Ascending aorta (tissue), 2 donors: ENCODE measurements at places on chromosomes 6 and 20.

DNA sequence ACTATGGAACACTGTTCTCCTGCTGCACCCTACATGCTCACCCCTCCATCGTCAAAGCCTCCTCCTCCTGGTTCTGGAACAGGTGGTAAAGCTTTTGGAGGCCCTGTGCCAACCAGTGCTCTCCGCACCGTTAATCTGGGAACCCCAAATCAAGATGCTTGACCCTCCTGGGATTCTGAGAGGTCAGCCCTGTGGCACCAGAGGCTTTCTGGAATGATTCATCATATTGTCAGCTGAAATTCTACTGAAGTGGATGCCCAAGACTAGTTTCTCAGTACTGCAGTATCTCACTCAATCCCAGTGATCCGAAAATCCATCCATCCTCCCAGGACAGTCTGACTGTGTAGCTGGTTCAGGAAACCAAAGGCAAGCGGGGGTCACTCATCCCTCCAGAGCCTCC is 92.7 kb downstream of the TRERF1 start:
- no peak for DNase-seq

- DNase-seq, result peak; percentile 66
These were observed 78.1 kb downstream of the PRDM1 start for GRCh38 chr6:106163966-106164877.

DNA sequence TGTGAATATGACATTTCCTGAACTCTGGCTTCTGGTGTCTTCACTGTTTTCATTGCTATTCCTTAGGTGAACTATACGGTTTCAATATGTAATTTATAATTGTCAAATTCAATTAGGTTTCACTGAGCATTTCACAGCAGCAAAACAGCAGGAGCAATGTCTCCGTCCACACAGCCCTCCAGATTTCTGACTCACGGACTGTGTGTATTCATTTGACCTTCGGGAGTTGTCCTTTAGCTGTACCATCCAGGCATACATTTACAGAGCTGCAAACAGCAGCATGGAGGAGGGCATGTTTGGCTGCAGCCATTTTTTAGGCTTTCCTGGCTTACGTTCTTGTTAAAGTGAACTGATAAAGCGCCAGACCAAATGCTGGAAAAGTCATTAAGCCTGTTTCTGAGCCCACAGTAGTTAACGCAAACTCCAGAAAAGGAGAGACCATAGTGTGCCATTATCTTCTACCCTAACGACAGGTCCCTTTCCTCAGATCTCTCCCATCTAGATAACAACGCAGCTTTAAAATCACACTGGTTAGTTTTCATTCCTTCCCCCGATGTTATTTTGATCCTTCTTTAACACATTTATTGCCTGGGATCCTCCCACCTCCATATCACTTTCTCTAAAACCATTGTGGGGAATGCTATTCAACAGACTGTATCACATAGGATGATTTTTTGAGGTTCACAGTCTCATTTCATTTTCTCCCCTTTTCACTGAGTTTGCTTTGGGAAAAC is 18.3 kb downstream of the FOXC1 start:
- DNase-seq, result no peak

DNA sequence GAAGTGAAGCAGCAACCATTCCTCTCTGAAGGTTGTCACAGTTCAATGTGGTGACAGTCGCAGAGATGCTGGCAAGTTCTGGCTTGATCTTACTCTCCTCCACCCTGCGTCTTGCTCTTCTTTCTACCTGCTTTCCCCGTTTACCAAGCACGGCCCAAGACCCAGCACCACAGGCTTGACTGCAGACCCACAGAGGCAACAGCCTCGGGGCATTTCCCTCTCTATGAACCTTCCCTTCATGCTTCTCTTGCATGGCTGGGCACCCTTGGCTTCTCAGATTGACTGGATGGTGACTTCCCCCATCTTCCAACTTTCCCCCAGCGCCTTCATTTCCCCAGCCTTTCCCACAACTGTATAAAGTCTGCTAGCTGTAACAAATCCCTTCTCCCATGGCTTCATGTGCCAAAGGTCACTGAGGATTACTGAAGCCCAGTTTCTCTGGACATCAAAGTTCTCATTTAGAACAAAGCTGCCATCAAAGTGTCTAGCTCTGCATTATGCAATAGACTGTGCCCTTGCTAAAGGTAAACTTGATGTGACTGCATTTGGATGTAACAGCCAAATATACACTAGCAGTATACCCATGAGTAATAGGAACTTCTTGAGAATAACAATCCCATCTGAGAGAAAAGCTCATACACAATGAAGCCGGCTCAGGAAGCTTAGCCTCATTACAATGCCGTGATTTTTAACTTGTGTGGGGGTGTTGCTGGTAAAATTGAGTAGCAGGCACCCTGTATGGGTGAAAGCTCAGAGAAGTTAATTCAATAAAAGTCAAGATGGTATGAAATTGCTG is 723.1 kb upstream of the FLRT3 start:
- DNase-seq, result no peak

- DNase-seq, result no peak
These were observed 60.9 kb downstream of the EPB41L2 start for GRCh38 chr6:131001945-131002660.

- DNase-seq, result no peak
These were observed 28.6 kb upstream of the CDYL start for GRCh38 chr6:4747588-4747987.

GRCh38 chr6:155141002-155141401 is 122.8 kb upstream of the CLDN20 start:
- no peak for DNase-seq

DNA sequence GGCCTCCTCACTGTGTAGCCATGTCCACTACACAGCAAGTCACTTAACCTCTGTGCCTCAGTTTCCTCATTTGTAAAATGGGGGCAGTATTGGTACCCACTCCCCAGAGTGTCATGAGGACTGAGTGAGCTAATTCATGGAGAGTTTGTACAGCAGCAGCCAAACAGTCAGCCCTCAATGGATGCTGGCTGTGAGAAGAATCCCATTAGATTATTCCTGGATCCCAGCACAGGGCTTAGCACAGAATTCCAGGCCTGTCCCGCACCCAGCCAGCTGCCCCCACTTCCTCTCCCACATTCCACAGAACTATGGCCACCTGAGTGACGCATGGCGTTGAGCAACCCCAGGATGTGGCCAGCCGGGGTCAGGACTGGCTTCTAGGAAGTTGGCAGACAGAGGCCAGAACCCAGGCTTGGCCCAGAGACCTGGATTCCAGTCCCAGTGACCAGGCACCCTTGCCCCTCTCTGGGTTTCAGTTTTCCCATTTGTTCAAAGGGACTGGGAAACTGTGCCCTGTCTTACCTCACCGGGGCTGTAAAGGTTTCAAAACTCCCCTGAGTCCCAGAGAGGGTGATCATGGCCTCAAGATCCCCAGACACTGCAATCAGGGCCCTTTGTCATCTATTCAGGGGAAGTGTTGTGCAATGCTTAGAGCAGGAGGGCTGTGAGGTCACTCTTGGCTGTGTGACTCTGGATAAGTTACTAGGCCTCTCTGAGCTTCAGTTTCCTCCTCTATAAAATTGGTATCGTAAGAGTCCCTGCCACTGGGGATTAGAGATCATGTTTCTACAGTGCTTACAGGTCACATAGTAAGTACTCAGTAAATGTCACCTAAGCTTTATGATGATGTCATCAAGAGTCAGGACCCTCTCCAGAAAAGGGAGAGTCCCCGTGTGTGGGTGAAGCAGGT is 3.0 kb upstream of the TGM2 start:
- peak; percentile 98 for DNase-seq

DNA sequence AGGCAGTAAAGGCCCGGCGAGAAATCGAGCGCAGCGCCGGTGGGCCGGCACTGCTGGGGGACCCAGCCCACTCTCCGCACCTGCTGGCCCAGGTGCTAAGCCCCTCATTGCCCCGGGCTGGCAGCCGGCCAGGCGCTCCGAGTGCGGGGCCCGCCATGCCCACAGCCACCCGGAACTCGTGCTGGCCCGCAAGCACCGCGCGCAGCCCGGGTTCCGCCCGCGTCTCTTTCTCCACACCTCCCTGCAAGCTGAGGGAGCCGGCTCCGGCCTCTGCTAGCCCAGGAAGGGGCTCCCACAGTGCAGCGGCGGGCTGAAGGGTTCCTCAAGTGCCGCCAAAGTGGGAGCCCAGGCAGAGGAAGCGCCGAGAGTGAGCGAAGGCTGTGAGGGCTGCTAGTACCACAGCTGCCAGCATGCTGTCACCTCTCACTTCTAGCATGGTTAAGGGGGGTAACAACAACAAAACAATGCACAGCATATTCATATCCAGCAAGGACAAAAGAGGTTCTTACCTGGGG is 11.3 kb upstream of the GMPR start:
- no peak for DNase-seq

- DNase-seq, result no peak
These were observed 16.5 kb upstream of the SH3BGRL2 start for GRCh38 chr6:79614326-79615305.

- no peak for DNase-seq
These were observed 339.0 kb downstream of the SYNE1 start for GRCh38 chr6:152298055-152298647.

DNA sequence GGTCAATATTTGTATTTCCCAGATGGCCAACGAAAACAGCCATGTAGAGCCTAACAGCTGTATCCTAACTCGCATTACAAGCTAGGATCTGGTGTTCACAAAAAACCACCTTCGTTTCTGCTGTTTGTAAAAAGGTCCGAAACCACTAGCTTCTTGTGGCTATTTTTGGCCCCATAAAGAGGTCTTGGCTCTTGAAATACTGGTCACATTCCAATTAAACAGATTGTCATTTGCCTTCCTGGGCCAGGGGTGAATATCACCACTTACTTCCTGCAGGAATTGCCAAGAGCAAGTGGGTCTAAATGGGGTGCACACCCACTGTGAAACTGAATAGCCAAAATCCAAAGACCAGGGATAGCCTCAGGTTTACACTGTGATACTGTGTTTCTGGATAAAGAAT is 48.2 kb downstream of the TSHZ2 start:
- no peak for DNase-seq

DNA sequence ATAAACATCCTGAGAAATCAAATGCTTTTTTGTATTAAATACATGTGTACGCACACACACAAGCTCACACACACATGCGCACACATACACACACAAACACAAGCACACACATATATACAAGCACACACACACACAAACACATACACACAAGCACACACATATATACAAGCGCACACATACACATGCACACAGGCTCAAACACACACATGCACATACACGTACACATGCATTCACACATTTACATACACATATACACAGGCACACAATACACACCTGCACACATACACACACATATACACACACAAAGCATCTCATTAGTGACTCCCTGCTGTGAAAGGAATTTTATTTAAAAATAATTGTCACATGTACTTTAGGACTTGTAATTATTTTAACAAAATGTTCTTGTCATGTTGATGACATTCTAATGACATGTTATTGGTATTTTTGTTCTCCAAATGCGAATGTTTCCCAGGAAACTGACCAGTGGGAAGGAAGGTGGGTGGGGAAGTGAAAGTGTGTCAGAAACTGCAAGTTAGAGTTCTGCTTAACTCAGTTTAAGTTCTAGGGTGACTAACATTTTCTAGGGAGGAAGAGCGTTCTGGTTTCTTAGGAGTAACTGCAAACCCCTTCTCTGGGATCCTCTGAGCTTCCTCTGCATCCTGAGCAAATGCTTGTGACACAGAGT is 113.9 kb upstream of the ZNF217 start:
- DNase-seq, result no peak

DNA sequence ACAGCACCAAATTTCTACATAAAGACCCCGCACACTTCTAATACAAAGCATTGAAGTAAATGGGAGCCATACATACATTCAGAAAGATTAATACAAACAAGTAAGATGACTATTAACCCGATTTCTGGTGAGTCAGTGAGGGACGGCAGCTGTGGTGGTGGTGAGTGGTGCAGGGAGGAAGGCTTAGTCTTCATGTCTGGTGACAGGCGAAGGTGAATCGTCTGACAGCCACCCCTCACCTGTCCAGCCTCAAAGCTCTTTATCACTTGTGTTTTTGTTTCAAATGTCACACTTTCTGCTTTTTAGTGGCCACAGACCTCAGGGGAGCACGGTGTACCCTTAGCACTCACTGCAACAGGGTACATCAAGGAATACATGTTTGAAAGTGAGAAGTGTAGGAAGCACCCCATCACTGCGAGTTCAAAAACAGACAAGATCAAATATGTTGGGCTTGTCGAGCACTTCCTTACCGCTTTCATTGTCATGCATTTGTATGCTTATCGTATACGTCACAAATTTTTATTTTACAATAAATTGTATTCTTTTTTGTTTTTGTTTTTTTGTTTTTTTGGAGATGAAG is 63.5 kb downstream of the IRF4 start:
- no peak for DNase-seq

- DNase-seq, result no peak
These were observed 480.0 kb upstream of the JARID2 start for GRCh38 chr6:14765721-14766390.

DNA sequence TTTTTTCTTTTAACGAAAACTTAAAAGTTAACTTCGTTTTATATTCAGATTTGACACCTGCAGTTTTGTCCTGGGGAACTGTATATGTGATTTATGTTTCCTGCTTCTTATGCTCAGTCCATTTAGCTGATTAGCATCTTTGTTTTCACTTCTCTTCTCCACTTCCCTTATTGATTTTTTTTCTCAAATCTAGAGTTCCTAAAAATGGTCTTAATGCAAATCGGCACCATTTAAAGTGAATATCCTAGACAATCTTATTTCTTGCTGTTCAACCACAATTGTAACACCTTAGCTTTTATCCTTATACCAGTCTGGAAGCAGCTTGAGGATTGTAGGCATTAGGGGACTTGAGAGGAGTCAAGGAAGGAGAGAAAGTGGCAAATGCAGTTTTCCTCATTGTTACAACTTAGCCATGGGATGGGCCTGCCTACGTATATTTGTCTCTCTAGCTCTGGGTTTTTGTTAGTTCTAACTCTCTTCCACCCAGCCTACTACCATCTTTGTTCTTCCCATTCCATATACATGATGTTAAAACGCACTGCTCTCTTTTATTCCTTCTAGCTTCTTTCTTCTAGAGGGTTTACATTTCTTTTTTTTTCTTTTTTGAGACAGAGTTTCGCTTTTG is 8.5 kb downstream of the QRSL1 start:
- no peak for DNase-seq

GRCh38 chr6:142631517-142632385 is 313.2 kb downstream of the HIVEP2 start:
- DNase-seq, result no peak

DNA sequence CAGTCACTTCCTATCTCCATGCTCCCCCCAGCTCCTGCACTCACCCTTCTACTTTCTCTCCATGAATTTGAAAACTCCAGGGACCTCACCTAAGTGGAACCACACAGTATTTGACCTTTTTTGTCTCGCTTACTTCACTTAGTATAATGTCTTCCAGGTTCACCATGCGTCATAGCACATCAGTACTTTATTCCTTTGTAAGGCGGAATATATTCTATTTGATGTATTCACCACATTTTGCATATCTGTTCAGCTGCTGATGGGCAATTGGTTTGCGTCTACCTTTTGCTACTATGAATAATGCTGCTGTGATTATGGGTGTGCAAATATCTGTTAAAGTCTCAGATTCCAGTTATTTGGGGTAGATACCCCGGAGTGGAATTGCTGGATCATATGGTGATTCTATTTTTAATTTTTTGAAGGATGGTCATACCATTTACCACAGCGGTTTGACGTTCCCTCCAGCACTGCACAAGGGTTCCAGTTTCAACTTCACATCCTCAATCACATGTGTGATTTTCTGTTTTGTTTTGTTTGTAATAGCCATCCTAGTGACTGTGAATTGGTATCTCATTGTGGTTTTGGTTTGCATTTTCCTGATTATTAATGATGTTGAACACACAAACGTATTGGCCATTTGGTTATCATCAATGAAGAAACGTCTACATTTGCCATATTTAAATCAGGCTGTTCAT is 20.3 kb upstream of the SYNDIG1 start:
- DNase-seq, result peak; percentile 11
